GDM1 (cell line): ENCODE measurements at places on chromosomes 11 and 22.

GRCh38 chr11:44733877-44734276, 7.1 kb downstream of the TSPAN18 start:
- no peak for DNase-seq

DNA sequence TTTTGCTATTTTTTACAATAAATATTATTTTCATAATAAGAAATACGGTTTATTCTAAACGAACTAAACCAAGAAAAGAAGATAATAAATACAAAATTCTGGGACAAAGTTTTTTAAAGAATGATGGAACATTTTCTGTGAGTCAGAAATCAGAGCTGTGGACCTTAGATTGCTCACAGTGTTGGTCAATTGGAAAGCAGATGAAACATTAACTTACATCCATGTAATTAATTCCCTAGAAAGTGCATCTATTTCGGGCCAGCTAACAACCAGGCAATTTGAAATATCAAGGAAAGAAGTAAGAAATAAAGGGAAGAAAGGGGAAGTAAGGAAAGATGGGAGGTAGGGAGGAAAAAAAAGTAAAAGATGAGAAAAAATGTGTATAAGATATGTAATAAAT, 1569.8 kb upstream of the TENM4 start:
- no peak for DNase-seq

DNA sequence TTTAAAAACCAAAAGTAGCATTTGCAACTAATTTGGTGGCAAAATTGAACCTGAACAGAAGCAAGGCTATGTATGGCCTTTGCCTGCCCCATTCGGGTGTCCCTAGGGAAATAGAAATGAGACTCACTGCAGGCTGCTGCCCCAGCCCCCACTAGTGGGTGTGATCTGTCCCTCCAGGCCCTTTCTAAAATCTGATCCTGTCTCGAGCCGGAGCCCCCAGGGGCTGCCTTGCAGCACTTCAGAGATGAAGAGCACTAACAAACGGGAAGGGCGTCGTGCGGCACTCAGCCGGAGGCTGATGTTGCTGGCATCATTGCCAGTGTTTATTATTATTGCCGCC, 43.2 kb downstream of the CD82 start:
- DNase-seq, result no peak

- no peak for DNase-seq
Measured at GRCh38 chr11:75535071-75535470, 9.3 kb upstream of the GDPD5 start.

GRCh38 chr11:95792700-95793099, 2.4 kb downstream of the CEP57 start:
- no peak for DNase-seq

- DNase-seq, result no peak
Measured at GRCh38 chr11:28259177-28259843, 151.1 kb downstream of the METTL15 start.

GRCh38 chr11:10310301-10310841, 5.5 kb downstream of the ADM start:
- no peak for DNase-seq

- no peak for DNase-seq
Measured at GRCh38 chr11:76723142-76723541, 52.6 kb upstream of the LRRC32 start.

DNA sequence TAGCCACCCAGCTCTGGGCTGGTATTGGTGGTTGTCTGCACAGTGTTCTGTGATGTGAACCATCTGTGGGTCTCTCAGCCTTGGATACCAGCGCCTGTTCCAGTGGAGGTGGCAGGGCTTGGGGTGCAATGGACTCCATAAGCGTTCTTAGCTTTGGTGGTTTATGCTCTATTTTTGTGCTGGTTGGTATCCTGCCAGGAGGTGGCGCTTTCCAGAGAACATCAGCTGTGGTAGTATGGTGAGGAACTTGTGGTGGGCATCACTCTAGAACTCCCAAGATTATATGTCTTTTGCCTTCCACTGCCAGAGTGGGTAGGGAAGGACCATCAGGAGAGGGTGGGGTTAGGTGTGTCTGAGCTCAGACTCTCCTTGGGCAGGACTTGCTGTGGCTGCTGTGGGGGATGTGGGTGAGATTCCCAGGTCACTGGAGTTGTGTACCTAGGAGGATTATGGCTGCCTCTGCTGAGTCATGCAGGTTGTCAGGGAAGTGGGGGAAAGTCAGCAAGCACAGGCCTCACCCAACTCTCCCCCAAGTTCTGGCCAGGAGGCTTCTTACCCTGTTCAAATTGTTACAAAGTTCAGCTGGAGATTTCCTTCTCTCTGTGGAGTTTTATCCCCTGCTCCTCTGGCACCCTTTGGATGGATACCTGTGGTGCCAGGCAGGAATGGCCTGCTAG, 47.2 kb downstream of the MRGPRX2 start:
- no peak for DNase-seq

- DNase-seq, result no peak
Measured at GRCh38 chr11:890794-891540, 19.6 kb downstream of the CHID1 start.

DNA sequence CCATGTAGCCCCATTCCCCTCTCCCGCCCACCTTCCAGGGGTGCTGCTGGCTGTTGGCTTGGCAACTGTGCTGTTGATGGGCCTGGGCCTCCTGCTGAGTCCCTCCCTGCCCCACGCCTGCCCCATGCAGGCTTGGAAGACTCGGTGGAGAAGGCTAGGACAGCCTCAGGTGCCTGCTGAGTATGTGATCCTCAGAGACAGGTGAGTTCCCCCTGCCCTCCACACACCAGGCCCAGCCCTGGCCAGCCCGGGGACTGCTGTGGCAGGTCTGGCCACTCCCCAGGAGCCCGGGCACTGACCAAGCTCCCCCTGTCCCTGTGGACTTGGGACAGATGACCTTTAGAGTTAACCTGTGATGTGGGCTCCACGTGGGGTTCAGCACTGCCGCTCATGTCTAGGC, 20.7 kb upstream of the XKR3 start:
- DNase-seq, result no peak

GRCh38 chr11:110891411-110891810, 179.2 kb upstream of the ARHGAP20 start:
- no peak for DNase-seq

DNA sequence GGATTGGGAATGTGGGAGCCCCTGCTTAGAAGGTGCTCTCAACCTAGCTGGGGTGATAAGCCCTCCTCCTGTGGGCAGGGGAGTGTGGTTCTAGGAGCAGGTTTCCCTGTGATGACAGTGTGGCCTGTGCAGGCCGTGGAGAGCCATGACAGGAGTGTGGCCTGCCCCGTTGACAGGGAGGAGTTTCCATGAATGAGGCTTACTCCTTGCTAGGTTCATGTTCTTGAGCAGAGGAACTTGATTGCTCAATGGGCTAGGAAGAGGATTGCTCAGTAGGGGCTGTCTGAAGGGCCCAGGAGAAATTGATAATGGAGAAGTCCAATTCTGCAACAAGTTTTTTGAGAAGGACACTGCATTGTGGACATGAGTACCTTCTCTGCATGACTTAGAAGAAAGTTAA, 92.0 kb downstream of the PPP6R3 start:
- DNase-seq, result no peak

DNA sequence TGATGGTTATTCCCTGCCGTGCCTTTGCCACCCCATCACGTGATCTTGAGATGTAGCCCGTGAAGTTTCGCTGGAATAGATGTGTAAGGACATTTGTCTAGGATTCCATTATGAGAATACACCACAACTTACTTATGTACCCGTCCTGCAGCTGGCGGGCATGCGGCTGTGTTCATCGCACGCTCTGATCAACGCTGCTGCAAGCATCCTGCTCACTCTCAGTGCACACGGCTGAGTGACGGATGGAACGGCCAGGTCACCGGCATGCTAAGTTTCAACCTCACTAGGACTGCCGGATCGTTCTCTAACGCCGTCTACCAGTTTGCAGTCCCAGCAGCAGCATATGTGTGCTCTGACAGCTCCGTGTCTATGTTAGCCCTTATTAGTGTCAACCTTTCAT, 44.6 kb downstream of the APOL1 start:
- no peak for DNase-seq

DNA sequence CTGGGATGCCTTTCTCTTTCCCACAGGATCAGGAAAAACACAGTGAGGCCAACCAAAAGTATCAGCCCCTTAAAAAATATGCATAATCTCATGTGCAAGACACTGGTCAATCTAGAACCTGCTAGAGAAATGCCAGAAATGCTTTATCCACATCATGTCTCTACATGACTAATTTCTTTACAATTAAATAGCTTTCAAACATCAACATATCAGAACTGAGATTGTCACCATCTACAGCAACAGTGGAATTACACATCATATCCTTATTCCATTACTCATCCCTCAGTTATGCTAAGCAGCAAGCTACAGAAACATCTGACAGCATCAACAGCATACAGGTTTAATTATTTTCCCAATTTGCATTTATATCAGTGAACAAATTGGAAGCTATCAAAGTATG, 78.8 kb downstream of the DDIAS start:
- DNase-seq, result no peak

GRCh38 chr11:1126491-1126926, 31.2 kb upstream of the MUC5AC start:
- DNase-seq, result no peak

GRCh38 chr11:78432058-78432515, 14.5 kb upstream of the GAB2 start:
- DNase-seq, result no peak

- no peak for DNase-seq
Measured at GRCh38 chr11:7314811-7315604, 63.3 kb downstream of the SYT9 start.

- no peak for DNase-seq
Measured at GRCh38 chr11:134487696-134488095, 75.7 kb upstream of the B3GAT1 start.

DNA sequence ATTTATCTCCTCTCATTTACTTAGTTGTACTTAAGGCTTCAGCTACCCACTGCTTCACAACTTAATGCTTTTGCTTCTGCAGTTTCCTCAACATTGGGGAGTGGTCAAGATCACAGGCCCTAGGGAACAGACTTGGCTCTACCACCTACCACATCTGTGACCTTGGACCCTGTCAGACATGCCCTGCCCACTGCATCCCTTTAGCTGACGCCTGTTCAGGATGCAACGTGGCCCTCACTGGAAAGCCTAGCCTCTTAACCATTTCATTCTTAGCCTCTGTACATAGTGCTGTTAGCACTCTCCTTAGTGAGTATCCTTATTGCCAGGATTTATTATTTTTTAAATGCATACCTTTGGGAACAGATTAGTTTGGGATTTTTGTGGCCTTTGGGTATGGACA, 34.4 kb downstream of the TNRC6B start:
- DNase-seq, result no peak

DNA sequence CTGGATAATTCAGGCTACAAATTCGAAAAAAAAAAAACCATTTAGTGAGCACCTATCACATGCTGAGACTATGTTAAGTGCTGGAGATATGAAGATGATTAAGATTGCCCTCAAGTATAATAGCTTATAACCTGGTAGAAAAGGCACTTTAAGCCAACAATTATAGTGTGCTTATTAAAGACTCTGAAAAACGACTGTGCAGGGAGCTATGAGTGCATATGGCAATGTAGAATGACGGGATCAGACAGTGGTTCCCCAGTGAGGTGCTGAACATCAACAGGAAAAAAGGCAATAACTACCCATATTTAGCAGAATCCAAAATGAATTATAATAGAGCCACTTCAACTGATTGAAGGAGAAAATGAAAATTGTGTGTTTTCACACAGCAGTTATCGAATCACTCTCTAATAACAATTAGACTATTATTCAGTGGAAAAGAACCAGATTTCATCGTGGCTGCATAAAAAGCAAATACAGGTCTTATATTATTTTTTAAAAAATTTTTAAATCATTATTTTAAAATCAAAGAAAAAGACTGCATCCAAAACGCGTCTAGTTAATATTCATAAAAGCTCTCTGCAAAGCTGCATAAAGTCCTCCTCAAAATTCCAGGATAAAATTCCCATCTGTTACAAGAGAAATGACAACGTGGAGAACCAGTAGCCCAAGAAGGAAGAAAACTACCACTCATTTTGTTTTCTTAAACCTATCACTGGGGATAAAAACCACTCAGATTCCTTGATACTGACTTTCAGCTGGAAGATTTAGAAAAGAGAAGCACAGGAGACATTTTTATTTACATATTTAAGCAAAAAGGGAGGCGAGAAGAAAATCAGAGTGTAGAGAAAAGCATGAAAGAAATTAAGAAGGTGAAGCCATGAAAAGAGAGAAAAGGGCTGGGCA, 1.1 kb downstream of the MTMR2 start:
- DNase-seq, result no peak

GRCh38 chr11:44852159-44852747, 98.4 kb downstream of the TP53I11 start:
- DNase-seq, result no peak

DNA sequence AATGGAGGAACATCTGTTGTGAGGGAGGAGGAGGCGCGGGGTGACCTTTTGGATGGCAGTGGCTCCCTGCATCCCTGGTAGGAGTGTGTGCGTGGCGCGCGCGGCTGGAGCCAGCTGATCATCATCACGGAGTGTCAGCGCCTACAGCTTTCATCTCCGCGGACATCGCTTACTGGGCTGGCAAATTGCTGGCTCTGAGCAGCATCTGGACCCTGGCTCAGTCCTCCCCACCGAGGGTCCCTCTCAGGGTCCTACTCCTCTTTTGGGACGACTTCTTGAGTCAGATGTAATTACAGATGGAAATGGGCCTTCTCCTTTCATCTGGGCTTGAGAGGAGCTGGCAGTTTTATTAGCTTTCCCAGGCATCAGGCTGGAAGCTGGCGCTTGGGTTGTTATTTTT, 85.3 kb downstream of the CACNA1I start:
- DNase-seq, result no peak

DNA sequence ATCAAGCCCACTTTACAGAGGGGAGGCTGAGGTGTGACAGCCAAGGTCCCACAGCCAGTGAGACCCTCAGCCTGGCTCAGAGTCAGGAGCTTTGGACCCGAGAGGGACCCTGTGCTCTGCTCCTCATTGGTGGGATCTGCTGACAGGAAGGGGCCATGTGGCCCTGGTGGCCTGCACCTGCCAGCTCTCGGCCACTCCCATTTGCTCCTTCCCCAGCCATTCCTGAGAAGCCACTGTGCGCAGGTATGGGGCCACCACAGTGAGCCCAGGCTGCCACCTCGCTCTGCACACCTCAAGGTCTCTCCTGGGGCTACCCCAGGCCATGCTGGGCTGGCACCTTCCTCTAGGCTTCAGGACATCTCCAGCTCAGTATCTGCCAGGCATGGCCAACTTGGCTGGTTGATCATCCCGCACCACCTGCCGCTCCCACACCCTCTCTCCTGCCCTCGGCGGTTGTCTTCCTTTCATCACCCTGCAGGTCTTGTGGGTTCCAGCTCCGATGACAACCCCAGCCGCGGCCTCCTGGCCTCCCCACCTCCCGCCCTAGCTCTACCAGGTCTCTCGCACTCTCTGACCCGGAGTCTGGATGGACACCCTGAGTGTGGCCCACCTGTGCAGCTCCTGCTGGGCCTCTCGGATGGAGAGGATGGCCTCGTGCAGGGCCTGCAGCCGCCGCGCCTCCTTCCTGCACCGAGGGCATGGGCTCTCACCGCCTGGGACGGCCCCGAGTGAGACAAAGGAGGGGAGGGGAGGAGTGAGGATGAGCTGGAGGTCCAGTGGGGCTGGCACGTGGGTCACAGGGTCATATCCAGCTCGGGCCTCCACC, 32.2 kb upstream of the CARS1 start:
- DNase-seq, result no peak
